ENCODE measurements at places on chromosomes 6 and 20. TPM values are rescaled to one million over a fixed set of nuclear protein-coding genes. Genes with fewer than 3 reads are reported as not detected.

- no peaks in the 10 kb centered on the region for H3K4me1 ChIP-seq
- no peak overlapping the region for H3K27ac ChIP-seq
- H3K27me3 ChIP-seq, result peaks cover 4% of the 10 kb centered on the region
- DNase-seq, result no peak
Observed at GRCh38 chr6:35796236-35796635, 887 bp downstream of the CLPS start.

The CCHCR1 gene
- 23.2 TPM for total RNA-seq

DNA sequence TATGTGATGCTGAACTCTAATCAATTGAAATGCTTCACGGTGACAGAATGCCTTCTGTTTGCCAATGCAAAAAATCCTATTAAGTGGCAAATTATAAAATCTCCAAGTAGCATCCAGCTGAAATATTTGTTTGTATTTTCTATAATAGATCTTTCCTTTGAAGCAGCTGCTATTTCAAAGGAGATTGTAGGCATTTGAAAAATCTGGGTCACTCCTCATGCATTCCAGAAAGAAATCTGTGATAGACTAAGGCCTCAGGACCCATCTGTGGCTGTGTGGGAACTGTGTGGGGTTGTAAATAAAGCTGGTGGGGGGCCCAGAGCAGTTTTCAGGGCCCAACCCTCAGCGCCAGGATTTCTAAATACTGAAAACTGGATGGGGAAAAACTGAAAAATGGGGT, 216.9 kb upstream of the ARG1 start:
- H3K4me3 ChIP-seq, result no peak overlapping the region
- no peak for DNase-seq
- H3K36me3 ChIP-seq, result no peaks in the 10 kb centered on the region
- no peaks in the 10 kb centered on the region for H3K4me1 ChIP-seq

The SSTR4 gene
- total RNA-seq, result not detected

DNA sequence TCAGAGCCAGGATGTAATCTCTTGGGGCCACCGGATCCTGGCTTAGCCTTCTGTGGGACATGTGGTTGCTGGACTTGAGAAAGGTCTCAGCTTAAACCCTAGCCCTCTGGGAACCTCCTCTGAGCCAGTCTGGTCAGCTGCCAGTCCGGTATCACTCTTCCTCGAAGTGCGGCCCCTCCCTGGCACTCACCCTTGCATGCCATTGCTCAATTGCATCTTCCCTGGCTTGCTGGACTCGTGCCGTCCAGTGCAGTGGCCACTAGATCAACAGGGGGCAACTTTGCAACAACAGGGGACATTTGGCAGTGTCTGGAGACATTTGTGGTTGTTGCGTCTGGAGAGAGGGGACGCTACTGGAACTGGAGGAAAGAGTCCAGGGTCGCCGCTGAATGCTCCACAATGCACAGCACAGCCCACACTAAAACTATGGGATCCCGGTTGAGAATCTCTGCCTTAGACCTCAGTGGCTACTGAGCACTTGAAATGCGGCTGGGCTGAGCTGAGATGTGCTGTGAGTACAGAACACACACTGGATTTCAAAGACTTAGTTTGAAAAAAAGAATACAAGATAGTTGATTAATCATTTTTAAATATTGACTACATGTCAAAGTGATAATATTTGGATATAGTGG, 152.1 kb downstream of the TFAP2C start:
- no peak overlapping the region for H3K4me3 ChIP-seq
- no peaks in the 10 kb centered on the region for H3K4me1 ChIP-seq
- no peak for DNase-seq
- no peaks in the 10 kb centered on the region for H3K27me3 ChIP-seq
- H3K27ac ChIP-seq, result no peak overlapping the region
- H3K36me3 ChIP-seq, result no peaks in the 10 kb centered on the region

GRCh38 chr6:153591159-153591558, 447.9 kb upstream of the OPRM1 start:
- H3K4me1 ChIP-seq, result no peaks in the 10 kb centered on the region
- H3K36me3 ChIP-seq, result no peaks in the 10 kb centered on the region
- no peak for DNase-seq

DNA sequence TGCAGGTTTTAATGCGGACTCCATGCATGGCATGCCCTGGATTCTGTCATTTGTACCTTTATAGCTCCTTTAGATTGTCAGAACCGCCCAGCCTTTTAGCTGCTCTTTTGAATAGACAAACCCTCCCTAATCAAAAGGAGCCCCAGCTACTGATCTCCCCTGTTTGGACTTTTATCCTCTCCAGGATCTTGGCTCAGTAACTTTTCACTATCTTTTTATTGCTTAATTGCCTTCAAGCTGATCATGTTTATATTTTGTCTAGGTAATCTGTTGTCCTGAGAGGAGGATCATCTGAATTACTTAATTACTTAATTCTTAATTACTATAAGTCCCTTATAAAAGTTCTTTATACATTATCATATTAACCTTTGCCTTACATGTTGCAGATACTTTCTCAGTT, 93.2 kb downstream of the HIVEP1 start:
- H3K27ac ChIP-seq, result no peak overlapping the region
- peaks cover 1% of the 10 kb centered on the region for H3K36me3 ChIP-seq
- DNase-seq, result no peak
- no peaks in the 10 kb centered on the region for H3K27me3 ChIP-seq
- H3K4me3 ChIP-seq, result no peak overlapping the region

DNA sequence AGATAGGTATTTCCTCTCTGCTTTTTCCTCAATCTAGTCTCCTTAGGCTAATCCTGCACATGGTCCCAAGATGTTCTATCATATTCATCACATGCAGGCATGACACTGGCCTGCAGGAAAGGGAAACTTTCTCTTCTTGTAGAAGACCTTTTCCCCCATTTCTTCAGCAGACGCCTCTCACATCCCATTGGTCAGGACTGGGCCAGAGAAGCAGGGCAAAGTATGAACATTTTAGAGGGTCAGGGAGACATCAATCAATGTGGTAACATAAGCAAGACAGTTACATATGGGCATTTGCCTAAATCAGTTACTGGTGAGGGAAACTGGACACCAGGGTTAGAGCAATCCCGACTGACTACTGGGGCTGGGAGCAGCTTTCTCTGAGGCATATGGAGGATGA, 90.1 kb downstream of the CRYBG1 start:
- no peaks in the 10 kb centered on the region for H3K36me3 ChIP-seq
- no peak for DNase-seq
- no peak overlapping the region for H3K4me3 ChIP-seq

The PRND gene
- 0.18 TPM for total RNA-seq

GRCh38 chr6:166420351-166420750, 37.6 kb upstream of the MPC1 start:
- H3K27me3 ChIP-seq, result no peaks in the 10 kb centered on the region
- DNase-seq, result peak; percentile 64
- peaks cover 47% of the 10 kb centered on the region for H3K36me3 ChIP-seq
- H3K4me3 ChIP-seq, result no peak overlapping the region
- H3K27ac ChIP-seq, result no peak overlapping the region
- H3K4me1 ChIP-seq, result peaks cover 5% of the 10 kb centered on the region
